ENCODE measurements at places on chromosomes 7 and 10.

- DNase-seq, result no peak
These were observed 93.7 kb upstream of the NMT2 start for GRCh38 chr10:15262036-15262713.

DNA sequence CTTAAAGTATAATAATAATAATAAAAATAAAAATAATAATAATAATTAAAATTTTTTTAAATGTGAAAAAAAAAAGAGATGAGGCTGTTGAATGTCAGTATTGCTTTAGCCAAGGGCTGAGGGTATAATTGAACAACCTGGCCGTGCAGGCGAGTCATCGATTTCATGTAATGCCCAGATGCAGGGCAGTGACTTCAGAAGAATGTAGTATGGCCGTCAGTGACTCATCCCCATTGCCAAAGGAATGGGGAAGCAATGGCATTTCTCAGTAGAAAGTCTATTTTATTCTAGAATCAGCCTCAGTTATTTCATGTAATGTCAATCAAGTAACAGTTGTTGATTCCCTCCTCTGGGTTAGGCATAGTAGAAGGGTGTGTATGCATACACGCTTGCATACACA is 516.4 kb downstream of the GLRX3 start:
- DNase-seq, result no peak

DNA sequence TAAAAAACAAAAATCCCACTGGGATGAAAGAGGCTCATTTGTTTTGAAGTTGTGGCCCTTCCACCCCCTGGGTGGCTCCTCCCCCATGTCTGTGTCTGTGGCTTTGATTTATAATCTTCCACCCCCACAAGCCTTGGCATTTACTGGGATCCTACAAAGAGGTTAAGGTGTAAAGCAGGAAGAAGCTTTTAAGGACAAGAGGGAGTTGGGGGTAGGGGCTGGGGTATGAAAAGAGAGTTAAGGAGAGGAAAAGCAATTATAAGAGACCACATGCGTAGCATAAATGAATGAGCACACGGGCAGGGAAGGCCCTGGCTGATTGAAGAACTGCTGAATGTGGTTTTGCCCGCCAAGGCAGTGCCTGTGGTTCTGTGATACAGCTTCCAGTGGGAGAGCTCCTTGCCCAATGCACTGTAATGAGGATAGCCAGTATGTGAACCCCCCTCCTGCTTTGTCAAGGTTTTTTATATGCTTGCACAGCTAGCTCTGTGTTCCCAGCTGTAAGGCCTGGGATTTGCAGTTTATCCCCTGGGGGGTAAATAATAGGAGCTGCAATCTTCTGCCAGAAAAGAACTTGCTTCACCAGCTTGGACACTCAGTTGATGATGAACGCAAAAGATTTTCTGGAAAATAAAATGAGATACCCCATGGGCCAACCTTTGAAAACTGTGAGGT is 34.7 kb upstream of the KMT2E start:
- DNase-seq, result peak; percentile 52

DNA sequence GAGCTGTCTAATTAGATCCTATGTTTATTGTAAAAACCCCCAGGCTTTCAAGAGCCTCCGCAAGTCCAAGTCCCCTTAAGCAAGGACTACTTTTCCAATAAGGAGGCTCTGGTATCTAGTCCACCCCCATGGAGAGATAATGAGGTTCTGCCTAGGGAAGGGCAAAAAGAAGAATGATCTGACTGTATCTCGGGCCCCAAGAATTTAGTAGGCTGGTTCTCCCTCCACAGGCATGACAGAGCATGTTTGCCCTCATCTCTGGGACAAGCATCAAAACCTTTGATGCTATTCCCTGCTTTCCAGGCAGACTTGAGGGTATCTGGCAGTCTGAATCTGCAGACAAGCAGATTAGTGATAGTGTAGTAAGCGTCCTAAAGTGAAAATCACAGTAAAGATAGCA is 19.0 kb downstream of the ABCB1 start:
- no peak for DNase-seq

GRCh38 chr10:97659589-97659988 is 19.1 kb downstream of the PI4K2A start:
- no peak for DNase-seq

DNA sequence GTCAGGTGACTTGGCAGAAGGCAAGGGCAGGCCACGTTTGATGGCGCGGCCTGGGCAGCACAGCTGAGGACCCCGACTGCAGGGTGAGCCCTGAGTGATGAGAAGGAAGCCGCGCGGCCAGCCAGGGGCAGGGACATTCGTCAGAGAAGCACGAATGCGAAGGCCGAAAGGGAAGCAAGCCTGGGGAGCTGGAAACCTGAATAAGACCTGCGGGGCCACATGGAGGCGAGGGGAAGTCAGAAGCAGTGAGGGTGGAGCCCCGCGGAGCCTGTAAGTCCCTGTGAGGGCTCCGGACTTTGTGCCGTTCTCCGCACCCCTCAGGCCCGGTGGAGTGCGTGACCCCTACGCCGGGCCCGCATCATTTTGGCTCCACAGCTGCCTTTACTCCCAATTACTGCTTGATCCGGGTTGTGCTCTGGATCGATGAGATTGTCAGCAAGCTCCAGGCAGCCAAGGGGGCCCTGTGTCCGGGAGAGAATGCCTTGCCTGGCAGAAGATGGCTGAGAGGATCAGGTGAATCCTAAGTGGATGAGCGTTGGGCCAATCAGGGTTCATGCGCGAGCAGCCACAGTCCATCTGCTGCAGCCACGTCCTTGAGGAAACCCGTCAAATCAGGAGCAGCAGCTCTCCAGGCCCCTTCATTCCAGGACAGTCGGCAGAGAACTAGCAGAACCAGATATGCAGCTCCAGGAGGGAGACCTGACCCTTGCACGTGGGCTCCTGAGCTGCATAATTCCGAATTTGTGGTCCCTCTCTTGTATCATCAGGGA is 293.3 kb upstream of the SHH start:
- peak; percentile 37 for DNase-seq

- DNase-seq, result peak; percentile 41
These were observed 296.8 kb upstream of the CACNA2D1 start for GRCh38 chr7:82740246-82740848.

All from iPS-NIHi11 (cell line).